ENCODE measurements at places on chromosomes 3 and 15.
A peak's percentile ranks its signal among the peaks of the same experiment; 100 is the strongest.

GRCh38 chr3:130048726-130049125, 32.9 kb upstream of the ALG1L2 start:
- DNase-seq = no peak

- DNase-seq = no peak
These were observed 707.9 kb upstream of the UBE2E2 start for GRCh38 chr3:22495241-22495640.

DNA sequence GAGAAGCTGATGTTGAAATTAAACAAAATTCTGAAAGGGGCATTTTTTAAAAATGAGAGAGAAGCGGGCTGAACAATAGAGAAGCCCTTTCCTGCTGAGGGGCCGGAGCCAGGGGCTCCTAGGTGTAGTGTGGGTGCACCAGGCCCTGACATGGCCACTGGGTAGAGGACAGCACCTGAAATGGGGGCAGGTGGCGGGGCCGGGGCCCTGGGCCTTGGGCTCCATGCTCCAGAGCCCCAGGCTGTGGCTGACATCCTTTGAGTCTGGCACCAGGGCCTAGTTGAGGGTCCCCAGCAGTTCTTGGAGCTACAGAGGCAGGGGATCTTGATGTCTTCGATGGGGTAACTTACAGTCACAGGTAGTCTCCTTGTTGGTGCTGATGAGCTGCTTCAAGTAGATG, 6.5 kb upstream of the GPR176 start:
- DNase-seq = no peak

- peak; percentile 42 for DNase-seq
These were observed 2.7 kb upstream of the NR2E3 start for GRCh38 chr15:71807691-71808091.

DNA sequence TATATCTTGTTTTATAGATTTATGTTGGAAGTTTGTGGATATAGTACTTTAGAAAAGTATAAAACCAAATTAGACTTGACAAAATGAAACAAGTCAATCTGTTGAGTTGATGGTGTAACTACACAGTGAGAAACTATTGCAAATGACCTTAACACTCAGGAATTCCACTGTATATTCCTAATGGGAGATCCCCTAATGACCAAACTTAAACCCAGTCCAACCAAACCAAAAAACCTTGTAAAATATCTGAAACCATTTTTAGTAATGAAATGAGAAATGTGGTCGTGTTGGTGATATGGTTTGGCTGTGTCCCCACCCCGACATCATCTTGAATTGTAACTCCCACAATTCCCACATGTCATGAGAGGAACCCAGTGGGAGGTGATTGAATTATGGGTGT, 31.9 kb upstream of the ATP13A3 start:
- peak; percentile 61 for DNase-seq

- no peak for DNase-seq
These were observed 8.2 kb downstream of the RUBCN start for GRCh38 chr3:197728487-197728886.

- no peak for DNase-seq
These were observed 6.6 kb upstream of the HCLS1 start for GRCh38 chr3:121667333-121667732.

DNA sequence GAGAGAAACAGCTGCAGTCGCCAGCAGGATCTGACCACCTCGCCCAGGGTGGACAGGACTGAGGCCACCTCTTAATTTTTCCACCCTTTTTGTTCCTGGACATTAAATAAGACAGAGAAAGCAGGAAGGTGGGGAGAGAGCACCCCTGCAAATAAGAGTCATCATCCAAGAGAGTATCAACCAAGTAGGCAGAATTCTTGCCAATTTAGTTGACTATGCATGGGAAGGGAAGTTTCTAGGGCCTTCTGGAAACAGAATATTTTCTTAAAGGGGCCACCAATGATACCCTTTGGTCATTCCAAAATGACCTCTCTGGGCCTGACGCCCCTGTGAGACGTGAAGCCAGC, 136.2 kb downstream of the TJP1 start:
- DNase-seq = no peak

- DNase-seq = no peak
These were observed 8.8 kb upstream of the TBC1D23 start for GRCh38 chr3:100252001-100252400.

DNA sequence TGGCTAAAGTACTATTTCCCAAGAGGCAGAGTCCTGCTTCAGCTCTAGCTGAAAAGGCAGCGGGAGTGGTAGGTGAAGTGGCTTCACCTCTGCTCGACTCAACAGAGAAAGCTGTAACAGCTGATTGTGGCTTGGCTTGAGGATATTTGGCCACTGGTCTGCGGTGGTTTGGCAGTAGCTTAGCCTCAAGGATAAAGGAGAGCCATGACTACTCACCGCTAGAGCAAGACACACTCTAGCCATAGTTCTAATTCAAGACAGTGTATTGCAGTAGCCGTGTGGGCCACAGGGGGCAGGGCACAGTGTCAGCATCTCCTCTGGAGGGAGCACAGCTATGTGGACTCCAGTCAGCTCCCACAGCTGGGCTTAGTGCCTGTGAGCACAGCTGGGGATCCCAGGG, 23.5 kb downstream of the TPRG1 start:
- no peak for DNase-seq

GRCh38 chr3:58776231-58776630, 109.7 kb upstream of the FAM3D start:
- DNase-seq = no peak

DNA sequence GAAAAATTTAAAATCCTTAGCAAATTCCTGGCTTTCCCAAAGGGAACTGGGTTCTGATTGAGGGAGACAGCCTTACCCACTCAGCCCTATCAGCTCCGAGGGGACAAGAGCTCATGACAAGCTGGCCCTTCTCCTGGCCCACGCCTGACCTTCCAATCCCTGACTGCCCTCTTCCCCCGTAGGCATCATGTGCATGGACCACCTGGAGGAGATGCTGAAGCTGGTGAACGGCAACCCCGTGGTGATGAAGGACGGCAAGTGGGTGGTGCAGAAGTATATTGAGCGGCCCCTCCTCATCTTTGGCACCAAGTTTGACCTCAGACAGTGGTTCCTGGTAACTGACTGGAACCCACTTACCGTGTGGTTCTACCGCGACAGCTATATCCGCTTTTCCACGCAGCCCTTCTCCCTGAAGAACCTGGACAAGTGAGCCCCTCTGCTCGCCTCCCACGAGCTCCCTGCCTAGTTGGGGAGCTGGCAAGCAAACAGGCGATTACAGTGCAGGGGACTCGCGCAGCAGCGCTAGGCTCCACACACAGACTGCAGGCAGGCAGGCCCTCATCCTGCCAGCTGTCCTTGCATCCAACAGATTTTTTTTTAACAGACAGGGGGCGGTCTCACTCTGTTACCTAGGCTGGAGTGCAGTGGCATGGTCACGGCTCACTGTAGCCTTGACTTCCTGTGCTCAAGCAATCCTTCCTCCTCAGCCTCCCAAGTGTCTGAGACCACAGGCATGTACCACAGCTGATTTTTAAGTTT, 16.8 kb downstream of the RPUSD3 start:
- DNase-seq = no peak

- no peak for DNase-seq
These were observed 664.2 kb upstream of the CFAP20DC start for GRCh38 chr3:59714066-59714465.

GRCh38 chr3:4571690-4572334, 78.7 kb downstream of the ITPR1 start:
- no peak for DNase-seq

DNA sequence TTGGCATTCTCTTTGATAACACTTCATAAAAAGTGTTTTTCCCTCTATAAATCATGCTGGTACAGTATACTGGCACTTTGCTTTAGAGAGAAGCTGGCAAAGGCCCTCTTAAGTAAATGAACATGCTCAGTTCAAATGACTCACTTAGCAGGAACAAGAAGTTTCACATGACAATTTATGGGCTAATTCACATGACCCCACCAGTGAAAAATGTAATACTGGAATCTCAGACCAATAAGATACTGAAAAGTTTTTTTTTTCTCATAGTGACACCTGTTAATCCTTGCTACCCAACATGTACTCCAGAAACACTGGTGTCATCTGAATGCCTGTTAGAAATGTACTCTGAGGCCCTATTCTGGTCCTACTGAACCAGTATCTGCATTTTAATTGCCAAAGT, 13.9 kb downstream of the BTBD1 start:
- peak; percentile 29 for DNase-seq

DNA sequence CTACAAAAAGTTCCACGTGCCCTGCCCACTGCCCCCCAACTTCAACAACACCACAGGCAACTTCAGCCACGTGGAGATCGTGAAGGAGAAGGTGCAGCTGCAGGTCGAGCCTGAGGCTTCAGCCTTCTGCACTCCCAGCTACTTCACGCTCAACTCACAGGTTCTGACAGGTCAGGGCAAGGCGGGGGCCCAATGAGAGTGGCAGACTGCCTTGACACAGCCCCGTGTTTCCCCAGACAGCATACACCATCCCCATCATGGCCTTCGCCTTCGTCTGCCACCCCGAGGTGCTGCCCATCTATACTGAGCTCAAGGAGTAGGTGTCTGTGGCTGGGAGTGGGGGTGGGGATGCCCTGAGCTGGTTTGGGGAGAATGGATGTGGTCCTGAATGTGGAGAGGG, 12.6 kb downstream of the SLC38A3 start:
- DNase-seq = no peak

DNA sequence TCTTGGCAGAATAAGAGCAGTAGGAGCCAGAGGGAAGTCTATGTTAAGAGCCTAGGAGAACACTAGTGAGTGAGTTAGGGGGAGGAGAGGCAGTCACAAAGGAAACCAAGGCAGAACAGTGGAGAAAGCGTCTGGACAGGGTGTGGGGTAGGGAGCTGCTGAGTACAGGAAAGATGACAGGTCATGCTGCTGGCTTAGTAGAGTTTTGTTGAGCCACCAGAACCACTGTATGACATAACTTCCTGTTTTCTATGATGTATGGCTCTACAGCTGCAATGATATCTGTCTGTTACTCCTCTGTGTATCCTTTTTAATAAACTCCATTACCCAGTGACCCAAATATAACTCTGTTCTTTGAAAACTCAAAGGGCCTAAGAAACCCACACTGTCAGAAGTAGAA, 10.6 kb upstream of the STT3B start:
- DNase-seq = no peak

DNA sequence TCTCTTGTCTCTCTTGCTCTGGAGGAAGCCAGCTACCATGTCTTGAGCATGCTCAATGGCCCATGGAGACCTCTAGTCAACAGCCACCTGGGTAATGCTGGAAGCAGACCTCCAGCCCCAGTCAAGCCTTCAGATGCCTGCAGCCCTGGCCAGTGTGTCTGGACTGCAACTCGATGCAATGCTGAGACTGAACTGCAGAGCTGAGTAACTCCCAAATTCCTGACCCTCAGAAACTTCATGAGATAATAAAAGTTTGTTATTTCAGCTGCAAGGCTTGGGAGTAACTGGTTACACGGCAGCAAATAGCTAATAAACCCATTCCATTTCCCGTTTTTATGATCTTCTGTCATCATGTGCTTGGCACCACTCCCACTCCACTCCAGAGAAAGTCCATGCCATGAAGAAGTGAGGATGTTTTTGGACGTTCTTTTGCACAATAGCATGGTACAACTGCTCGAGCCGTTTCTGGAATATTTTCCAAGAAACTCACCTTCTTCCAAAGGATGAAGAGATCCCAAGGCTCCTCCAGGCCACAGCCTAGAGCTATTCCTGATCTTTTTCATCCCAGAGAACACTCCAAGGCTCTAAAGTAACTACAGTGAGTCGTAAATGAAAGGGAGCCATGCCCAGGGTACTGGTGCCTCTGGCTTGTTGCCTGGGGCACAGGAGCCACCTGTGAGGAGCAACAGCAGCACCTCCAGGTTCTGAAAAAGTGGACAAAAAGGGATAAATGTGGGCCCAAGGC, 72.0 kb upstream of the KLF13 start:
- DNase-seq = peak; percentile 67

DNA sequence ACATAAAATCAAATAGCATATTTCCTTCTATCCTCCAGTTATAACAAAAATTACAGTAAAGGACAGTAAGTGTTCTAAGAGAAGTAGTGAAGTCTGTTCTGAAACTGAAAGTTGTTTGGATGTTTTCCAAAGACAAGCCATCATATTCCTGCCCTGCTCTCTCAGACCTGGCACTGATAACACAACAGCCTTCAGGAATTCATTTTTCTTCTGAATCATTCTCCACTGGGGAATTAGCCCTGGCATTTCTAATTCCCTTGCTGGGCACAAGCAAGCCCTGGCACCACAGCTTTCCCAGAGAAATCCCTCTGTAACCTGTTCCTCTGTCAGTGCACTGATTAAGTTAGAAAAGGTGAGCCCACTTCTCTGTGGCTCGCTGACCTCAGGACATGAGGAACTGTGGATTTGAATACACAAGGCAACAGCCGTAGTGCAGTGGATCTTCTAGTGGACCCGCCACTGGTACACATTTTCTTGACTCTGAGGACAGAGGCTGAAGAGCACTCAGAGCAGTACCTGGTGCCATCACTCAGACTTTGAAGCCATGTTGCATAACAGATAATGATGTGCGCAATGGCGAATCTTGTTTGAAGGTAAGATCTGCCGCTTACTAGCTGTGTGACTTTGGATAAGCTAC, 61.6 kb downstream of the WWTR1 start:
- DNase-seq = no peak

GRCh38 chr3:45113625-45114050, 32.5 kb downstream of the CDCP1 start:
- no peak for DNase-seq

- no peak for DNase-seq
These were observed 248.3 kb downstream of the WDR72 start for GRCh38 chr15:53511175-53511574.

DNA sequence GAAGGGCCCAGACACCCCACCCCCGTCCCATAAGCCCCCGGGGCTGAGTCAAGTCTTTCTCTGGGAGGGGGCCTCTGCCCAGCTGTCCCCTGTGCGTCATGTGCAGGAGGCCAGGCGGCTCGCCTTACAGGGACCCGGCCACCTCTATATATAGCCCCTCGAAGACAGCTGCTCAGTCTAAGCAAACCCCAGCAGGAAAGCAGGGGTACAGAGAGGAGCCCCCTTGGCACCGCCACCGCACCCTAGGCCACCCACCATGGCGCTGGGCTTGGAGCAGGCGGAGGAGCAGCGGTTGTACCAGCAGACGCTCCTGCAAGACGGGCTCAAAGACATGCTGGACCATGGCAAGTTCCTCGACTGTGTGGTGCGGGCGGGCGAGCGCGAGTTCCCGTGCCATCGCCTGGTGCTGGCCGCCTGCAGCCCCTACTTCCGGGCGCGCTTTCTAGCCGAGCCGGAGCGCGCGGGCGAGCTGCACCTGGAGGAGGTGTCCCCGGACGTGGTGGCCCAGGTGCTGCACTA, at the start of gene KLHL40:
Gene KLHL40 (plus strand): TSS at position 175 of the 519 bp plus-strand sequence. CDS start 82 bp downstream, at position 257.
- no peak for DNase-seq

DNA sequence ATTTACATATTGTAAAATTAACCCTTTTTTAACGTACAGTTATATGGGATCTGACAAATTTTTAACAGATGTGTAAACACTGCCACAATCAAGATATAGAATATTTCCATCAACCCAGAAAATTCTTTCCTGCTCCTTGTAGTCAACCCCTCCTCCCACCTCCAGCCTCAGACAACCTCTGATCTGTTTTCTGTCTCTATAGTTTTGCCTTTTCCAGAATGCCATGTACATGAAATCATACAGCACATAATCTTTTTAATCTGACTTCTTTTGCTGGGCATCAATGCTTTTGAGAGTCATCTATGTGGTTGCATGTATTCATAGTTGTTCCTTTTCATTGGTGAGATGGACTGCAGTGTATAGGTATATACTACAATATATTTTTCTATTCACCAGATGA, 153.0 kb downstream of the SMAD6 start:
- peak; percentile 39 for DNase-seq

All from fibroblast of skin of right quadriceps (primary cell).